ENCODE measurements at places on chromosomes 16 and 17. TPM values are rescaled to one million over a fixed set of nuclear protein-coding genes. Genes with fewer than 3 reads are reported as not detected.

The NDEL1 gene
- 84.5 TPM for total RNA-seq

The C17orf75 gene
- 24.6 TPM for total RNA-seq

The TNFSF12 gene
- total RNA-seq, result 30.6 TPM

The CEP295NL gene
- 5.2 TPM for total RNA-seq

Measured in ureter (tissue), 1 donor.